ENCODE measurements at places on chromosomes 7 and 10.
A peak's percentile ranks its signal among the peaks of the same experiment; 100 is the strongest.

DNA sequence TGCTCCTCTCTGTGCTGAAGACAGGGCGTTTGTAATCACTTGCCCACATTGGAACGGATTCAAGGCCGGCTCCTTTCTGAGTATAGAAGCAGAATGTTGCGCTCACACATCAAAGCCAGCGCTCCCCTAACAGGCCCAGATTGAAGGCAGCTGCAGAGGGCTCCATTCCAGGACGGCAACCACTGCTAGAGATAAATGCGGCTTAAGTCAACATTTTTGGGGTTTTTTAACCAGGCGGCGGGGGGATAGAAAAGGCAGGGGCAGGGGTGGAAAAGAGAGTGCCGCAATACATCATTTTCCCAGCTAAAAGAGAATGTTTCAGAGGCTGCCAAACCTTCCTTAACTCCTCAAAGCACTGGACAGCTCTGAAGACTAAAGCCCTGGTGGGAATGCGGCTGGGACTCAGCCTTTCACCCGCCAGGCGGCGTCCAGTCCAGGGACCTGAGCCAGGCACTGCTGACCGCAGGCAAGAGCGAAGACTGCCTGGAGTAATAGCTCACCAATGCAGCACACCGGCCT, 189.6 kb downstream of the TNS3 start:
- peak; percentile 69 for DNase-seq

GRCh38 chr7:82317257-82317721, 126.3 kb downstream of the CACNA2D1 start:
- DNase-seq = no peak

DNA sequence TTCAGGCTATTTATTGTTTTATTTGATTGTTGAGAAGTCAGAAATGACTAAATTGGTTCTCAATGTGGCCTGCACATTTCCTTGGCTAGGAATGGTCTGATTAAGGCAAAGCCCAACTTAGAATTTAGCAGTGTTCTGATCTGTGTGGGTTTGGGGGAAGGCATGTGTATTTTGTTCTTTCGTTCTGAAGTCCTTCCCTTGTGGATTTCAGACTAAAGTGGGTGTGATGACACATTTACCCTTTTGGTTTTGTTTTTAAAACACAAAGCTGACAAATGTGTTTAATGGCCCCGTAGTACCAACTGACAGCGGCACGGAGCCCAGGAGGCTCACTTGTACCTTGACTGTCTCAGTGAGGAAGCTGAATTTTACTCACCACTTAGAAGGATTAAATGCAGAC, 452.3 kb upstream of the GALNT17 start:
- DNase-seq = no peak

- peak; percentile 71 for DNase-seq
Measured at GRCh38 chr7:107879400-107880035, 11.5 kb upstream of the DLD start.

DNA sequence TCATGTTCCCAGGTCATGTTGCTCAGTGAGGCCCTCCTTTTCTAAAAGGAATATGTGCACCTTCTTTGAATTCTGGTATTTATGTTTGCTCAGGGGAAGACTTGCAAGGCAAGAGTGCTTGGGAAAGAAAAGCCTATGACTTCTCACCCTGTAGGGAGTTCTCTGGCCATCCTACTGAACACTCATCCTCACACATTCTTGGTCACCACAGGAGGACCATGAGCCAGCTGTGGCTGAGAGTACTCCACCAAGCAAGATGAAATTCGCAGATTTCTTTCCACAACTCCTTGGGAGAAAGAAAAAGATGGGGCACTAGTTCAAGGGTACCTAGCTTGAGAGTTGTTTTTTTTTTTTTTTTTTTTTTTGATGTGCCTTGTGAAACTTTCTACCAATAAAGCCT, 179.6 kb downstream of the FZD1 start:
- no peak for DNase-seq

GRCh38 chr10:51700228-51700817, 928 bp upstream of the CSTF2T start:
- peak; percentile 67 for DNase-seq

GRCh38 chr10:89184638-89185037, 22.5 kb downstream of the CH25H start:
- DNase-seq = no peak

DNA sequence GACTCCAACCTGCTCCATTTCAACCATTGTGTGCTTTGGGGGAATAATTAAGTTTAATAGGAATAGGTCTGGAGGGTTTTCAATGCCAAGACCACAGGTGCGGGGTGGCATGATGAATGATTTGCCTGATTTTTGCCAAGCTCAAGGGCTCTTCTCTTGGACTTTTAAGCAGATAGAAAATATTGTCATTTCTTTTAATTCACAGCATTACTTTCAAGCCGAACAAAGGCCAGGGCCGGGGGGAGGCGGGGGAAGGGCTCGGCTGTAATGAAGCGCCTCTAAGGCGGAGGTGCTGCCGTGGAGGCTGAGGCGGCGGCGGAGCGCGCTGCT, 6.5 kb downstream of the PTF1A start:
- no peak for DNase-seq

GRCh38 chr7:70791341-70791740, 340.6 kb upstream of the GALNT17 start:
- no peak for DNase-seq

GRCh38 chr10:43888586-43888985, 239.9 kb upstream of the ZNF32 start:
- peak; percentile 91 for DNase-seq

DNA sequence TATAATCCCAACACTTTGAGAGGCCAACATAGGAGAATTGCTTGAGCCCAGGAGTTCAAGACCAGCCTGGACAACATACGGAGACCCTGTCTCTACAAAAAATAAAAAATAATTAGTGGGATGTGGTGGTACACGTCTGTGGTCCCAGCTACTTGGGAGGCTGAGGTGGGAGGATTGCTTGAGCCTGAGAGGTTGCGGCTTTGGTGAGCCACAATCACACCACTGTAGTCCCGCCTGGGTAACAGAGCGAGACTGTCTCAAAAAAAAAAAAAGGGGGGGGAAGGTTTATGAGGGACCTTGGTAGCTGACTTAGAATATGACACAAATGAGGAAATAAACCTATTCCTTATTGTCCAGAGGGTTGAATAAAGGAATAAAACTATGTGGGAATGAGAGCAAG, 30.8 kb downstream of the SCD start:
- DNase-seq = no peak

- DNase-seq = no peak
Measured at GRCh38 chr7:44604941-44605340, 1.5 kb upstream of the OGDH start.

DNA sequence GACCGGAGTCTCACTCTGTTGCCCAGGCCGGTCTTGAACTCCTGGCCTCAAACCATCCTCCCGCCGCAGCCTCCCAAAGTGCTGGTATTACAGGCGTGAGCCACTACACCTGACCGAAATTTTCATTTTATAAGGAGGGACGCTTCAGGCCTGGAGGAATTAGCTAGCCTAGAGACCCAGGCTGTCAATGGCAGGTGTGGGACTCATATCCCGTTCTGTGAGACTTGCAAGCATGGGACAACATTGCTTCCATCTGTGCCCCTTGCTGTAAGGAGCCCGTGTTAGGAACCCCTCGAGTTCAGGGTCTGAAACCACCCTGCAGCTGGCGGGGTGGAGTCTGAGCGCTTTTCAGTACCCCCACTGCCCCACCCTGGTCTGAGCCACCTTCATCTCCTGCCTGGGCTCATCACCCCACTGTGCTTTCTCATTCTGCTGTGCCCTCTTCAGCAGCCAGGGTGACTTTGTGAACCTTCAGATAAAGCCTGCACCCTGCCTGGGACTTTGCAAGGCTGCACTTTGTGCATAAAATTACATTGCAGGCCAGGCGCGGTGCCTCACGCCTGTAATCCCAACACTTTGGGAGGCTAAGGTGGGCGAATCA, 1.3 kb upstream of the DAGLB start:
- DNase-seq = no peak

DNA sequence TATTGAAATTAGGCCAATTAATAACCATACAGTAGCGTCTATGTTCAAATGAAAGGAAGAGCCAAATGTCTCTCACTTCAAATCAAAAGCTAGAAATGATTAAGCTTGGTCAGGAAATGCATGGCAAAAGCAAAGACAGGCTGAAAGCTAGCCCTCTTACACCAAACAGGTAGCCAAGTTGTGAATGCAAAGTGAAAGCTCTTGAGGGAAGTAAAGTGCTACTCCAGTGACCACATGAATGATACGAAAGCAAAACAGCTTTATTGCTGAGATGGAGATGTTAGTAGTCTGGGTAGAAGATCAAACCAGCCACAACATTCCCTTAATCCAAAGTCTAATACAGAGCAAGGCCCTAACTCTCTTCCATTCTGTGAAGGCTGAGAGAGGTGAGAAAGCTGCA, 123.8 kb downstream of the TEX36 start:
- no peak for DNase-seq

DNA sequence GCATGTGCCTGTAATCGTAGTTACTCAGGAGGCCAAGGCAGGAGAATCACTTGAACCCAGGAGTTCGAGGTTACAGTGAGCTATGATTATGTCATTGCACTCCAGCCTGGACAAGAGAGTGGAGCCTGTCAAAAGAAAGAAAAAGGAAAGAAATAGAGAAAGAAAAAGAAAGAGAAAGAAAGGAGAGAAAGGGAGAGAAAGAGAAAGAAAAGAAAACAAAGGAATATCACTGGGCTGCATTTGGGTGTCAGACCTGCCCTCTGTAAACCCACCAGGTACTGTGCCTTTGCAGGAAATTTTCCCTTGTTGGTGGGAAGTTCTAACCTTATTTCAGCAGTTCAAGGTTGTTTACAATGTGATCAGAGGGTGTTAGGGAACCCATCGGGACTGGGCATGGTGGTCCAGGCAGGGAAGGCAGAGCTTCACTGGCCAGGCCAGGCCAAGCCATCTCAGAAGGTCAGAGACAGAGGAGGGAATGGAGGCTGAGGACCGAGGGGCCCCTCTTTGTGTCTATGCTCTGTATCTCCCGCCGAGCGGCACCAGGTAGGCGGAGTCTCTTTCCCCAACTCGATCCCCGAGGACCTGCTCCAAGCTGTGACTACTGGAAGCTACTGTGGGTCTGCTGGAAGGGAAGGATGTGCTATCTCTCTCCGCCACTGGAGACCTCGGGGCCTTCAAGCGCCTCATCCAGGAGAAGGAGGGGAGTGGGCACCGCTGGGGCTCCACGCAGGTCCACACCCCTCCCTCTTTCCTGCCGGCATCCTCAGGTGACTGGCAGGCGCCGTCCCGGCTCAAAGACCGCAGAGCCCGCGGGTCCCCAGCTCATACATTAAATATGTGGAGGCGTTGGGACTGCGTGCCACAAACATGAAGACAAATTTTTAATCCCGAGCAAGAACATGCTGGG, 15.2 kb upstream of the KAZALD1 start:
- no peak for DNase-seq
